Fibroblast of skin of scalp (primary cell): ENCODE measurements at places on chromosomes 5 and 9.

GRCh38 chr5:101370181-101370580, 467.1 kb upstream of the ST8SIA4 start:
- no peak for DNase-seq

- DNase-seq, result no peak
Observed at GRCh38 chr9:79060766-79061165, 511.0 kb upstream of the TLE4 start.

GRCh38 chr5:179256328-179257175, 88.7 kb downstream of the ADAMTS2 start:
- DNase-seq, result no peak

DNA sequence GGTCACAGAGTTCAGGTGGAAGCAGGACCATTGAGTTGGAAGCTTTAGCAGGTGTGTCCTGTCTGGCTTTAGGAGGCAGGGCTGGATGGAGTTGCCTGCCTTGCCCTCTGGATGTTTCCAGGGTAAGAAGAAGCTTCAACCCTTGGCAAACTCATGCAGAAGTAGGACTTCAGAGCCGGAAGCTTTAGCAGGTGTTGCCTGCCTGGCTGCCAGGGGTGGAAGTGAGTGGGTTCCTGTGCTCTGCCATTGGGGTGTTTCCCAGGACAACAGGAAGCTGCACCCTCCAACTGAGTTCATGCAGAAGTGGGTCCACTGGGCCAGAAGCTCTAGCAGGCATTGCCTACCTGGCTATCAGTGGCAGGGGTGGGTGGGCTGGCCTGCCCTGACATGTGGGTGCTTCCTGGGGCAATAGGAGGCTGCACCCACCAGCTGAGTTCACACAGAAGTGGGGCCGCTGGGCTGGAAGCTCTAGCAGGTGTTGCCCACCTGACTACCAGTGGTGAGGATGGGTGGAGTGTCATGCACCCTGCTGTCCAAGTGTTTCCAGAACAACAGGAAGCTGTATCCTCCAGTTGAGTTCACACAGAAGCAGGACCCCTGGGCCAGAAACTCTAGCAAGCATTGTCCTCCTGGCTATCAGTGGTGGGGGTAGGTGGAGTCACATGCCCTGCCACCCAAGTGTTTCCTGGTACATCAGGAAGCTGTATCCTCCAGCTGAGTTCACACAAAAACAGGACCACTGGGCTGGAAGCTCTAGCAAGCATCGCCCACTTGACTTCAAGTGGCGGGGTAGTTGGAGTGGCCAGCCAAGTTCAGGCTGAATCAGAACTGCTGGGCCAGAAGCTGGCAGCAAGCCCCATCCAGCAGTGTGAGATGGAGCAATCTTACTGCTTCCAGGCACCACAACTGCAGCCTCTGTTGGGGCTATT, 24.6 kb downstream of the LOX start:
- DNase-seq, result no peak

- peak; percentile 87 for DNase-seq
Observed at GRCh38 chr5:15499528-15500324, at the start of gene FBXL7. Gene FBXL7 (plus strand): TSS chr5:15500180.

GRCh38 chr5:77033338-77033737, 3.1 kb downstream of the AGGF1 start:
- DNase-seq, result no peak

- DNase-seq, result peak; percentile 80
Observed at GRCh38 chr9:86978922-86979474, 31.7 kb upstream of the GAS1 start.

- no peak for DNase-seq
Observed at GRCh38 chr9:116555119-116555518, 132.0 kb upstream of the TRIM32 start.

DNA sequence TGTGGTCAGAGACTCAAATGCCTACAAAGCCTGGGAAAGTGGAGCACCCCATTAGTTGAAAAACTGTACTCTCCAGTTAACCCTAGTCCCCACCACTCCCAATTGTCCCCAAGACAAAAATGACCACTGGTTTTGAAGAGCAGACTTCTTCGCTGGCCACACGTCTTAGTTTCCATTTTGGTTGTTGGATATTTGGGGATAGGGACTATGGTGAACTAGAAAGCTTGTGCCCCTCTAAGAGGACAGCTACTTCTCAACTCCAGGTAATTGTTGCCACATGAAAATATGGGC, 109.4 kb upstream of the SPRY4 start:
- no peak for DNase-seq

GRCh38 chr5:14880688-14881087, 9.1 kb upstream of the ANKH start:
- peak; percentile 62 for DNase-seq

DNA sequence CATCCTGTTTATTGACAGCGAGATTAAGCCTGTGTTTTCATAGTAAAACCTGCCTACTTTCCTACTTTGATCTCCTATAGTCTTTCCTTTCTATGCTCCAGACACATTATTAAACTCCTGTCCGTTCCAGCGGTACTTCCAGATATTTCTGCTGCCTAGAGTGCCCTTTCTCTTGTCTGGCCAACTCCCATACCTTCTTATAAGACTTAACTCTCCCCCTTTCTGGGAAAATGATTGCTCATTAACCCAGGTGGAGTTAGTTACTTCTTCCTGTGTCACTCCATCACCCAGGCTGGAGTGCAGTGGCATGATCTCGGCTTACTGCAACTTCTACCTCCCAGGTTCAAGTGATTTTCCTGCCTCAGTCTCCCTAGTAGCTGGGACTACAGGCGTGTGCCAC, 33.1 kb downstream of the KDM4C start:
- no peak for DNase-seq

- peak; percentile 64 for DNase-seq
Observed at GRCh38 chr5:159749146-159749545, 167.1 kb upstream of the ADRA1B start.

DNA sequence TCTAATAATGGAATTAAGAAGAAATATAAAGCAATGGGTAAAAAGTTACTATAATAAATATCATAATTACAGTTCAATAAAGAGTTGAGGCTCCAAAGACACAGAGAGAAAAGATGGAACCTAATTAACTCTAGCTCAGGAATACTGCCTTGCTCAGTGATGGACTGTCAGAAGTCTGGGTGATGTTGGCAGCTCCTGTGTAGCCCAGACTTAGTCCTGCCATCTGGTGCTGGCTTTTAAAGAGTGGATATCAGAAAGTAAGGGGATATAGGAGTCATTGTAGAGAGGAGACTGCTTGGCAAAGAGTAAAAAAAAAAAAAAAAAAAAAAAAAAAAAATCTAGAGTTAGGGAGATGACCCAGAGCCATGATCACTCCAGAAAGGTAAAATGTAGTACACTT, 551.9 kb upstream of the DMAC1 start:
- no peak for DNase-seq

GRCh38 chr5:18119156-18119785, 485.0 kb downstream of the TAF11L14 start:
- no peak for DNase-seq

DNA sequence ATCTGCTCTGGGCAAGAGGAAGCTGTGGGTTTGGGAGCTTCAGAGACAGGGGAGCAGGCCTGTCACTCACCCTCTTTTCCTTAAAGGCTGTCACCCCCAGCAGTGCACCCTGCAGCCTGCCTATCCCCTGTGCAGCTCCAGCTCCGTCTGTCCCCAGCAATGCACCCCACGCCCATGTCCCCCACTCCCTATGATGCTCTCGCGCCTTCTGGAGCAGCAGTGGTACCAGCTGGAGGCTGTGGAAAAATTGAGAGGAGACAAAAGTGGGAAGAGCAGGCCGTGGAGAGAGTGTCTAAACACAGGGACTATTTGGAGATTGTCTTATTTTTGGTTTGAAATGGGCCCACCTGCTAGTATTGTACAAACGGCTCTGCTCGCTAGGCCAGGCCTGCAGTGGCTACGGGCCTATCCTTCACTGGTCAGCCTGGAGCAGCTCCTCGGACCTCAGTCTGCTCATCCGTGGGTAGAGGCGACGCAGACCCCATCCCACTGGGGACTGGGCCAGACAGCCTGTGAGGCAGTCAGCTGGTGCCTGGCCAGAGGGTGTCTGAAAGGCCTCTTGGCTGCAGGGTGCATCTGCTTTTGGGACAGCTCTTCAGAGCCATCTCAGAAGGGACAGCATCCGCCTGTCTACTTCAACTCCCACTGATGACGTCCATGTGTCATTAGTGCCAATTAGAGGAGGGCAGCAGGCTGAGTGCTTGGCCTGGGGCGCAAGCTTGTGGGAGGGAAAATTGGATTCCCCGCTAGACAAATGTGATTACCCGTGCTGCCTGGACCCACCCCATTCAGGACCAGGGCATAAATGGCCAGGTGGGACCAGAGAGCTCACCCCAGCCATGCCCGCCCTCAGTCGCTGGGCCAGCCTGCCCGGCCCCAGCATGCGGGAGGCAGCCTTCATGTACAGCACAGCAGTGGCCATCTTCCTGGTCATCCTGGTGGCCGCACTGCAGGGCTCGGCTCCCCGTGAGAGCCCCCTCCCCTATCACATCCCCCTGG, at the start of gene DBH:
Gene DBH (plus strand): TSS at position 831 of the 999 bp plus-strand sequence. CDS start 9 bp downstream, at position 840.
- DNase-seq, result no peak

DNA sequence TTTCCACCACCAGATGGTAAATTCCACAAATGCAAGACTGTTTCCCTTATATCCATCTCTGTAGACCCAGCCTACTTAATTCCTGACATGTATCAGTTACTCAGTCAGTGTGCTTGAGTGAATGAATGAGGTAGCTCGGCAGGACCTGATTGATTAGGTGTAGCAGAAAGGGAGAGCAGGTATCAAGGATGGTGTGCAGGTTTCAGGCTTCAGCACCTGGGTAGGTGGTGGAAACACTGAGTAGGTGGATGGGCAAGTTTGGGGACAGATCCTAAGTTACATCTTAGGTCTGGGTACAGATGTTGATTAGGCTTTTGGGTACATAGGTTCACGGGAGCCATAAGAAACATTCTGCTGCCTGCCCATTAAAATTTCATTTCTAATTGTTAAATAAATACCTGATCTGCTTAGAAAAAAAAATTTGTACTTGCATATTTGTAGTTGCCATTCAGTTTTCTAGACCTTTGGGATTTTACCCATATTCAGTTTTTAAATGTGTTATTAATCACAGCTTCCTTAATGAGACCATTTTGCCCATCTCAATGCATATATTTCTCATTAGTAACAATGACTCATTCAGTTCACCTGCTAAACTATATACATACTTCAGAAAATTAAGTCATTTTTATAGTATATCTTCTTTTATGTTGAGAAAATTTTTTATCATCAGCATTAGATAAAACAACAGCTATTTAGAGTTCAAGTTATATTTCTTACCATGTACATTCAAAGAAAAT, 111.8 kb downstream of the INIP start:
- no peak for DNase-seq

GRCh38 chr5:52339285-52339684, 448.4 kb upstream of the ITGA1 start:
- DNase-seq, result no peak

- DNase-seq, result no peak
Observed at GRCh38 chr9:120913647-120914264, 12.8 kb downstream of the TRAF1 start.

- peak; percentile 73 for DNase-seq
Observed at GRCh38 chr9:2494562-2494961, 127.0 kb upstream of the VLDLR start.

GRCh38 chr5:9188131-9188530, 357.7 kb downstream of the SEMA5A start:
- DNase-seq, result peak; percentile 71

DNA sequence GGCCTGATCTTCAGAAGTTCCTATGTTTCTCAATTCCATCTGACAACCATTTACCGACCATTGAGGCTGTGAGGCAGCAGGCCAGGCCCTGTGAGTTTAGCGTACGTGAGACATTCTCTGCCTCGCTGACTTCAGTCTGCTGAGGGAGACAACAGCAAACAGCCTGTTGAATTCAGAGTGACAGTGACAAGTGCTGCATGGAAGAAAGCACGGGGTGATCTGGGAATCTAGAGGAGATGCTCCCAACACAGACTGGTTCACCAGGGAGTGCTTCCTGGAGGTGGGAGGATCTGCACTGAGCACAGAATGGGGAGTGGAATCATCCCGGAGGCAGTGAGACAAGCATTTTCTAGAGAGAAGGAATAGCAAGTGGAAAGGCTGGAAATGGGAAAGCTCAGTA, 10.0 kb upstream of the DDX41 start:
- no peak for DNase-seq

GRCh38 chr9:70488793-70489105, 74.3 kb upstream of the KLF9 start:
- no peak for DNase-seq

DNA sequence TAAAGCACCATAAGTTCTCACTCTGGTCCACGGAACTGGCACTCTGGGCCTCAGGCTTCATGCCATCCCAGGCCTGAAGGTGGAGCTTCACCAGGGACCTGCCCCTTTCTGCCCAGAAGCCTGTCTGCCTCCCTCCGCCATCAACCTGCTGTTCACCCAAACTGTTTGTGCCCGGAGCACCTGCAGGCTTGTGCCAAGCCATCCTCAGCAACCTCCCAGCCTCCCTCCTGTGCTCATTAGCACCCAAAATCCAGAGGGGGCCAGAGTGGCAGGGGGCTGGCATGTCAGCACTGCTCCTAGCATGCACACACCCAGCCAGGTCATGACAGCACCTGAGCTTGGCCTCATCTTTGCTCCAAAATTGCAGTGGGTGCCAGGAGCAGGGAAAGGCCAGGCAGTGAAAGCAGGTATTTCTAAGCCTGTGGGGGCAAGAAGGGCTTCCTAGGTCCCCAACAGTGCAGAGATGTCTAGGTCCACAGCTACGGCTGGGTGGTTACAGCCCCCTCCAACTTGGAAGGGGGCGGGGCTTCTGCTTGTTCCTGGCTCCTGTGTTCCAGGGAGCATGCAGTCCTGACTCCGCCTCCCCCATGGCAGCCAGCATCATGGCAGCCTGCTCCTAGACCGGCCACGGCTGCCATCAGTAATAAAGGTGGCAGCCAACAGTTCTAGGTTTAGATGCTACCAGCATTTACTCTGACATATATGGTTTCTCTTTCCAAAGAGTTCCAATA, 85.1 kb downstream of the GIN1 start:
- DNase-seq, result no peak

DNA sequence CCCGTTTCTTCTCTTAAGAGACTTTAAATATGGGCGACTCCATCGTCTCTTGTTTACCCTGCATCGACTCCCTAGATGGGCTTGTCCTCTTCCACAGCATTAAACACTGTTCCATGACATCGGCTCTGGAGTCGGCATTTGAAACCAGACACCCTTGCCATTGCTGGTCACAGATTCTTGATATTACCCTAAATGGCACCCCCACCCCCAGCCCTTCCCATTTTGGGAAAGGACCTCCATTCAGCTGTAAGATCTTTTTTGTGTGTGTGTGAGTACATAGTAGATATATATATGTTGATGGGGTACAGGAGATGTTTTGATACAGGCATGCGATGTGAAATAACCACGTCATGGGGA, 51.1 kb upstream of the SH3PXD2B start:
- no peak for DNase-seq

GRCh38 chr5:141512390-141512910, 23.6 kb downstream of the PCDHGC5 start:
- peak; percentile 72 for DNase-seq

- peak; percentile 3 for DNase-seq
Observed at GRCh38 chr9:113484258-113484730, 20.8 kb downstream of the RGS3 start.

- DNase-seq, result no peak
Observed at GRCh38 chr9:134623258-134624066, 18.1 kb upstream of the COL5A1 start.

GRCh38 chr9:96738147-96739027, 39.5 kb downstream of the ZNF510 start:
- no peak for DNase-seq
